ENCODE measurements at places on chromosomes 5 and 9.

DNA sequence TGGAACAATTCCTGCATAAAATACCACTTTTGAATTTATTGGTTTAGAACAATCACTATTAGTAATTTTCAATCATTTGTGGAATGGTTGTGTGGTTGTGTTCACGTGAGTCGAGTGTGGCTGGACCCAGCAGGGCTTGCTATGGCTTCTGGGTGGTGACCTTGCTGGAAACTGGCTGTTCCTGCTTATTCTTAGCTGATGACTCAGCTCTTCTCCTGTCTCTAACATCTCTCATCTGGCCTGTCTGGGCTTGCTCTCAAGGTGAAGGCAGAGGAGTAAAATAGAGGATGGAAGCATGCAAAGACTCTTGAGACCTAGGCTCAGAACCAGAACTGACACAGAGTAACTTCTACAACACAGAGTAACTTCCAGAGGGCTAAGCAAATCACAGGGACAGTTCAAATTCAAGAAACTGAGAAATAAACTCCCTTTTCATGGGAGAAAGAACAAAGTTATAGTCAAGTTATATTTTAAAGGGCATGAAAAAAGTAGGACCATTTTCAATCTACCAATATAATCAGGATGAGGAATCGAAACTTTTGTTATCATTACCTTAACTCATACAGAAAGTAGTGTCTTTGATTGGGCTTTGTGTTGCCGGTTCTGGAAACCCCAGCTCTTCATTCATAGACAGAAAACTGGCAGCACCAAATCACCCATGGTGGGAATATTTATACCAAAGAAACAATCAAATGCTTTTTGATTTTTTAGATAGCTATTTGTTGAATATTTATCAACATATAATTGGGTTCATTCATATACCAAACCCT lies 665.1 kb downstream of the CDH18 start:
- no peak for DNase-seq

DNA sequence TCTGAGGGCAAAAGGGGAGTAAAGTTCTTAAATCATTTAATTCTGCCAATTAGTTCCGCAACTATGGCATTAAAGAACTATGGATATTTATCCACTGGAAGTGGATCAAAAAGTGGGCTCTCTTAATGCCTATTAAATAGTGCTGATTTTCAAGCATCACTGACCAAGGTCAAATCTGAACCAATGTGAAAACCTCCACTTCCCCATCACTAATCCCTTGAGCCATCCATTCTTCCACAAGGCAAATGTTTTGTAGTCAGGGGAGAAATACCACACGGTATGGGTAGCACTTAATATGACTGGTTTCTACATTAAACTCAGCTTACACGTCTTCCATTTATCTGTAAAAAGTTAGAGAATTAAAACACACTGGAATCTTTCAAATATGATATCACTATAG lies 57.6 kb downstream of the MLLT3 start:
- DNase-seq: no peak

DNA sequence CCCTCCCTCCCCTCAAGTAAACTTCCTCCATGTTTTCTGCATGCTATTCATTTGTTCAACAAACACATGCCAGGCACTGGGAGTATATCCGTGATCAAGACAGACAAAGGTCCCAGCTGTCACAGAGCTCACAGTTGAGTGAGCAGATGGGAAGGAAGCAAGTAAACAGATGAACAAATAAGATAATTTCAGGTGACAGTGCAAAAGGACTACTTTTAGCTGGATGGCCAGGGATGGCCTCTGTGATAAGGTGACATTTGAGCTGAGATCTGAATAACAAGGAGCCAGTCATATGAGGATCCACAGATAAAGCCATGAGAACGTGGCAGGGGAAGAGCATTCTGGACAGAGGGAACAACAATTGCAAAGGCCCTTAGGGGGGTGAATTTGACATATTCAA lies 121.7 kb upstream of the RAD23B start:
- DNase-seq: no peak

GRCh38 chr5:42785756-42786155 lies 25.9 kb downstream of the SELENOP start:
- DNase-seq: no peak

DNA sequence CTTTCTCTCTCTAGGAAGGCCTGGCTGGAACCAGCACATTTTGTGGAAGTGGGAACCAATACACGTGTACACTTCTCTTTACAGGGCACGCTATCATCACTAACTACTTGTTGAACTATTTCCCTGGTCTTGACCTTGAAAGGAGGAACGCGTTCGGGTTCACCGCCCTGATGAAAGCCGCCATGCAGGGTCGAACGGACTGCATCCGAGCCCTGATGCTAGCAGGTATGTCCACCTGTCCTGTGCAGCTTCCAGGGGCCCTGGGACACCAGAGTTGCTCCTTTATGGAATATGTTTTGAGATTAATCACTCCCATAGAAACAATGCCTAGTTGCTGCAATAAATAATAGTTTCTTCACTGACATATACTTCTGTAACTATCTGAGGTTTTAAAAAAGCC lies 74.1 kb downstream of the ANKRD33B start:
- DNase-seq: no peak

GRCh38 chr5:14495301-14495700 lies 86.3 kb upstream of the OTULINL start:
- DNase-seq: no peak

DNA sequence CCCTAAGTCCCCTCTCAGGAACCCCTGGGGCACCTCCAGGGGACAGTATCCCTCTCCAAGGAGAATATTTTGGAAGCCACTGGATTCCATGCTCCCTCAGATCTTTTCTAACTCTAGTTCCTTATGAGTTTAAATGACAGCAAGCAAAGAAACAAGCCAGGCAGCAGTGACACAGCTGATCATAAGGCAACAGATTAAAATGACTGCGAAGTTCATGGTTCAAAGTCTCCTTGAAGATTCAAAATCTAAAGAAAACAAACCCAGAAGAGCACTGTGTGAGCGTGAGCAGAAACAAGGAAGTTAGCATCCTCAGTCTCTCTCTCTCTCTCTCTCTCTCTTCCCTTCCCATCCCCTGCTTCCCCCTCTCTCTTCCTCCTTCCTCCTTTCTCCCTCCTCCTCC lies 316.7 kb upstream of the SLC30A5 start:
- no peak for DNase-seq

DNA sequence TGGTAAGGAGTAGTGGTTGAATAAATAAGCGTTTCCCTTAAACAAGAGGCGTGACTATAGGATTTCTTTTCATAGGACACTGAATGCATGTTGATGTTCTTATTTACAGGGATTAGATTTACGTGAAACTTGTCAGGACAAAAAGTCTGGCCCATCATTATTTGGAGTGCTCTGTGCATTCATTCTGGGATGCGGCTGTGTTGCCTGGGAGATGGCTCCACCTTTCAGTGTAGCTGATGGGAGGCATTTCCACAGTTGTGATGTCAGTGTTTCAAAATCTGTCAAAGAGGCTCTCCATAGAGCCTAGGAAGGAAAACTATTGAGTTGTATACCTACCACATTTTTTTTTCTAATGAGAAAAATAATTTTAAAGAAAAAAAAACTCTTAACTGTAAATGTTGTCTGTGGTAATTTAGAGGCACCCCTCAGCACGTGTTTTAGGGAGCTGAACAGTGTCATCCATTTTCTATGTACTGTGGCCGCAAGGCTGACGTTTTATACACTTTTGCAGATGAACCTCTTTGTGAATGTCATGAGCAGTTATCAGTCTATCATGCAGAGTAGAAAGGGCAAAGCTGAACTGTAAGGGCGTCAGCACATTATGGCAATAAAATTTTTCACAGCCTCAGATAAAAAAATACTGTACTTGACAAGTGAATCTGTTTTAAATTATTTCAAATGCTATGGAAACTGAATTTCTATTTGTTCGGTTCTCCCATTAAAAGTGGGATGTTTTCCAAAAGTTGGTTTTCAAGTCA lies 202.7 kb downstream of the PBX3 start:
- no peak for DNase-seq

DNA sequence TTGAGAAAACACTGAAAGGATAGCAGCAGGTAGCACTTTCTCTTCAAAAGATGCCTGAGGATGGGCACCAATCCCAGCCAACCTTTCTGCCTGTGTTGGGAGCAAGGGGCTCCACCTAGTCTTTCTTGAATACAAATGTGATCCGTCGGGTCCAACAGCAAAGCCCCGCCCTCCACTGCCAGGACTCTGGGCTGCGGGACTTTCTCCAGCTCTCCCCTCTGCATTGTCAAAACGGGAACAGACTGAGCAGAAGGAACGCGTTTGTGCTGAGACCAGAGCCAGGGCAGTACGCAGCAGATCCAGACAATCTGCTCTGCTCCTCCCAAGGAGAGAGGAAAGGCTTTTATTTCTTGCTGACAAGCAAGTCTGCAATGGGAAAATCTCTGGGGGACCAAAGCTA lies 139.7 kb downstream of the SEC61B start:
- DNase-seq: no peak

GRCh38 chr9:127767909-127768331 lies 10.5 kb downstream of the SH2D3C start:
- no peak for DNase-seq

DNA sequence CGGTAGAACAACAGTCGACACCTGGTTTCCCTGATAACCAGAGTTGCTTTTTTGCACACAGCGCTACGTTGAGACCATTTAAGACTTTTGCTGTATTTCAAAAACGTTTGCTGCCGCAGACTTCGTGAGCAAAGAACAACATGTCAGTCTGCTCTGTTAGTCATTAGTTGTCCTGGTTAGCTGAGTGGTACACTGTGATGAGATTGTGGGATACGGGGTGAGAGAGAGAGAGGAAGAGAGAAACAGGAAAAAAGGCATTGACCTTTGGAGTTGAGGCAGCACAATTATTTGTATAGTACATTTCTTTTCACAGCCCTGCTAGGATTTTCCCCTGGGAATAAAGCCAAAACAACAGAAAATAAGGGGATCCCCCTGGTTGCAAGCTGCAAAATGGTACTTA lies 306.1 kb upstream of the WWC1 start:
- no peak for DNase-seq

DNA sequence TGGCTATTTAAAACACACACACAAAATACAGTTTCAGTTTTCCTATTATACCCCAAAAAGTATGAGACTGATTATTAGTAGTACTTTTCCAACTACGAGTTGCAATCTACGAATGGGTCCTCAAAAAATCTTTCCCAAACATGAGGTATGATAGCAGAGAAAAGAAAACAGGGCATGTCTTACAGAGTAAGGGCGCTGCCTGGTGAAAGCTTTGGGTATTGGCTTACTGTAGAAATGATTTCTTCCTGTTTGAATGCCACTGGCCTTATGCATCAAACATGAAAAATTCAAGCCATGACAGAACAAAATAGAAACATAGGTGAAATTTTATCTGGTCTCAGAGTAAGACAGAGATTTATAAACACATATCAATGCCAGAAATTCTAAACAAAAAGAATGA lies 448.0 kb downstream of the SPOCK1 start:
- DNase-seq: no peak

DNA sequence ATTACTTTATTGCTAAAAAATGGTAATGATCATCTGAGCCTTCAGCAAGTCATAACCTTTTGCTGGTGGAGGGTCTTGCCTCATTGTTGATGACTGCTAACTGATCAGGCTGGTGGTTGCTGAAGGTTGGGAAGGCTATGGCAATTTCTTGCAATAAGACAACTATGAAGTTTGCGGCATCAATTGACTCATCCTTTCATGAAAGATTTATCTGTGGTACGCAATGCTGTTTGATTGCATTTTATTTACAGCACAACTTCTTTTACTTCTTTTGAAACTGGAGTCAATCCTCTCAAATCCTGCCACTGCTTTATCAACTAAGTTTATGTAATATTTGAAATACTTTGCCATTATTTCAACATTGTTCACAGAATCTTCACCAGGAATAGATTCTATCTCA lies 58.3 kb upstream of the ACO1 start:
- DNase-seq: no peak

GRCh38 chr5:6979061-6979460 lies 265.8 kb downstream of the TENT4A start:
- DNase-seq: no peak

DNA sequence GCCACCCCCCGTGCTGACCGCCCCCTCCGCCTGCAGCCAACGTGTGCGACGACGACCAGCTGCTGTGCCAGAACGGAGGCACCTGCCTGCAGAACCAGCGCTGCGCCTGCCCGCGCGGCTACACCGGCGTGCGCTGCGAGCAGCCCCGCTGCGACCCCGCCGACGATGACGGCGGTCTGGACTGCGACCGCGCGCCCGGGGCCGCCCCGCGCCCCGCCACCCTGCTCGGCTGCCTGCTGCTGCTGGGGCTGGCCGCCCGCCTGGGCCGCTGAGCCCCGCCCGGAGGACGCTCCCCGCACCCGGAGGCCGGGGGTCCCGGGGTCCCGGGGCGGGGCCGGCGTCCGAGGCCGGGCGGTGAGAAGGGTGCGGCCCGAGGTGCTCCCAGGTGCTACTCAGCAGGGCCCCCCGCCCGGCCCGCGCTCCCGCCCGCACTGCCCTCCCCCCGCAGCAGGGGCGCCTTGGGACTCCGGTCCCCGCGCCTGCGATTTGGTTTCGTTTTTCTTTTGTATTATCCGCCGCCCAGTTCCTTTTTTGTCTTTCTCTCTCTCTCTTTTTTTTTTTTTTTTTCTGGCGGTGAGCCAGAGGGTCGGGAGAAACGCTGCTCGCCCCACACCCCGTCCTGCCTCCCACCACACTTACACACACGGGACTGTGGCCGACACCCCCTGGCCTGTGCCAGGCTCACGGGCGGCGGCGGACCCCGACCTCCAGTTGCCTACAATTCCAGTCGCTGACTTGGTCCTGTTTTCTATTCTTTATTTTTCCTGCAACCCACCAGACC lies 80.2 kb downstream of the NTNG2 start:
- DNase-seq: no peak

DNA sequence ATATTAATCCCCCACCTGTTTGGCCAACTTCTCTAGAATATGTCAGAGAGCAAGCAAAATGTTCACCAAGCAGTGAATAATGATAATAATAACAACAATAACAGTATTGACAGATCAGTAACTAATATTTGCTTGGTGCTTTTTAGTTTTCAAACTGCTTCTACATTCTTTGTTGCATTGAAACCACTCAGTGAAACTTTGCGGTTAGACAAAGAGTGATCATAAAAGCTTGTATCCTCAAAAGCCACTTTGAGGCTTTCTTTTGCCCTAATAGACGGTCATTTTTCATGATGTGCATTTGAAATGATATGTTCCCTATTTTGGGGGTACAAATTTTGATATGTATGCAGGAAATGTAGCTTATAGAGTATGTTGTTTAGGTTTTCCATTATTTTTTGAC lies 43.6 kb upstream of the PTGS1 start:
- no peak for DNase-seq

- no peak for DNase-seq
Observed at GRCh38 chr9:97548819-97549540, 47.5 kb downstream of the TMOD1 start.

GRCh38 chr5:35438786-35439185 lies 178.9 kb upstream of the SPEF2 start:
- no peak for DNase-seq

DNA sequence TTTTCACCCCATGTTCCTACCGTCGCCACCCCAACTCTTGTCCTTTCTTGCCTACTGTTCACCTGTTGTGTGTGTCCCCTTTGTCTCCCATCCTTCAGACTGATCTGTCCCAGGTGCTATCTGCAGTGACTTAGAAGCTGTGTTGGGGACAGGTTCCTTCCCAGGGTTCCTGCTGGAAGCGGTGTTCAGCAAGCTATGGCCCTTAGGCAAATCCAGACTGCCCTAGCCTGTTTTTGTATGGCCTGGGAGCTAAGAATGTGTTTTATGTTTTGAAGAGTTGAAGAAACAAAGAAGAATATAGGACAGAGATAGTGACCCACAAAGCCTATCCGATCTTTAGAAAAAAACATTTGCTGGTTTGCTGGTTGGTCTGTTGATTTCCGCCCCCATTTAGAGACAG lies 236.4 kb downstream of the GOLPH3 start:
- no peak for DNase-seq

Data from stimulated activated CD8-positive, alpha-beta memory T cell treated with anti-CD3 and anti-CD28 coated beads, Interleukin-15, amount 100 ng/mL, for 48 hours (primary cell).